ENCODE measurements at places on chromosomes 3 and 15. TPM values are rescaled to one million over a fixed set of nuclear protein-coding genes. Genes with fewer than 3 reads are reported as not detected.

DNA sequence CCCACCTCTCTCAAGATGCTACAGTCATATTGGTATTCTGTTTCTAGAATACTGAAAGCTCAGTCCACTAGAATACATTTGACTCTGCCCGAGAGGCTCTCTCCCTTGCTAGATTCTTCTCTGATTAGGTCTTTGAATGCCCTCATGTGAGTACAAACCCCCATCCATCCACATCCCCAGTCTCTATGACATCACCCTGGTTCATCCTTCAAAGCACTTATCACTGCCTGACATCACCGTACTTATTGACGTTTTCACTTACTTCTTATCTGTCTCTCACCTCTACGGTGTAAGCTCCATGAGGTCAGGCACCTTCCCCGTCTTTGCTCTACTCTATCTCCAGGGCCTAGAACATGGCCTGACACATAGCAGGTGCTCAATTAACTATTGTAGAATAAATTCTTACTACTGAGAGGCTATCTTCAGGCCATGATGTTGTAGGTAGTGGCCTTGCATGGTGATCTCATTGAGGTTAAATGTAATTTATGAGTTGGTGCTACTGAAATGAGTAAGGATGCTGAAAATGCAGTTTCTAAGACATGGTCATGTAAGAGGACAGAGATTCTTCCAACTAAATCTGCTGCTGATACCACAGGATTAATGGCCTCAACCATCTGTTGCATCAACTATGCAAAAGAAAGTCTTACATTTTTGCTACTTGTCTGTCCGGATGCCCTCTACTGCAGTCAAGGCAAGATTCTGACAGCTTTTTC is 26.8 kb downstream of the EOGT start:
- no peak for DNase-seq

- no peak for DNase-seq
Observed at GRCh38 chr3:105527535-105527934, 160.8 kb downstream of the ALCAM start.

DNA sequence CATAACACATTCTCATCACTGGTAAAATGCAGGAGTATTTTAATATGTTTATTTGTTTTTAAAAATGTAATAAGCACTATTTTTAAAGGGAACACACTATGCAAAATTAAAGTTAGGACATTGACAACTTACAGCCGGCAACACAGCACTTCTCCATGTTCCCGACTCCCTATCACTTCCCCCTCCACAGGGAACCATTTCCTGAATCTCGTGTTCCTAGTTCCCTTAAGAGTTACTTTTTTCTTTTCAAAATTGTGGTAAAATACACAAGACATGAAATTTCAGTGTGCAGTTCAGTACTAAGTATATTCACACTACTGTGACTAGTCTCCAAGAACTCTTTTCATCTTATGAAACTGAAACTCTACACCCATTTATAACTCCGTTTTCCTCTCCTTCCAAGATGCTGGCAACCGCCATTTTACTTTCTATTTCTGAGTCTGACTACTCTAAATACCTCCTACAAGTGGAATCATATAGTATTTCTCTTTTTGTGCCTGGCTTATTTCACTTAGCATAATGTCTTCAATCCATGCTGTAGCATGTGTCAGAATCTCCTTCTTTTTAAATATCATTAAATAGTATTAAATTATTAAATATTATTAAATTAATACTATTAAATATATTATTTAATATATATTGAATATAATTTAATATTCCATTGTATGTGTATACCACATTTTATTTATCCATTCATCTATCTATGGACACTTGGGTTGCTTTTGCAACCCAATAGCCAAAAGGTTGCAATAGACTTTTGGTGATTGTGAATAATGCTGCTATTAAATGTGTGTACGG is 25.9 kb upstream of the UBE2Q2 start:
- DNase-seq = no peak

GRCh38 chr3:4033296-4033695 is 234.1 kb downstream of the LRRN1 start:
- DNase-seq = no peak

DNA sequence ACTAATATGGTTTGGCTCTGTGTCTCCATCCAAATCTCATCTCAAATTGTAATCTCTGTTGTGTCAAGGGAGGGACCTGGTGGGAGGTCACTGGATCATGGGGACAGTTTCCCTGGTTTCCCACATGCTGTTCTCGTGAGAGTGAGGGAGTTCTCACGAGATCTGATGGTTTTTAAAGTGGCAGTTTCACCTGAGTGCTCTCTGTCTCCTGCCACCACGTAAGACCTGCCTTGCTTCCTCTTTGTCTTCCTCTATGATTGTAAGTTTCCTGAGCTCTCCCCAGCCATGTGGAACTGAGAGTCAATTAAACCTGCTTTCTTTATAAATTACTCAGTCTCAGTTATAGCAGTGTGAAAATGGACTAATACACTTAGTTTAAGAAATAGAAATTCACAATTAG is 228.9 kb downstream of the CD47 start:
- no peak for DNase-seq

- no peak for DNase-seq
Observed at GRCh38 chr15:94265009-94265408, 33.6 kb downstream of the MCTP2 start.

The TTC23 gene
- total RNA-seq = 12.1 TPM

The MRAS gene
- total RNA-seq = 0.72 TPM
